ENCODE measurements at places on chromosomes 1 and 21.

DNA sequence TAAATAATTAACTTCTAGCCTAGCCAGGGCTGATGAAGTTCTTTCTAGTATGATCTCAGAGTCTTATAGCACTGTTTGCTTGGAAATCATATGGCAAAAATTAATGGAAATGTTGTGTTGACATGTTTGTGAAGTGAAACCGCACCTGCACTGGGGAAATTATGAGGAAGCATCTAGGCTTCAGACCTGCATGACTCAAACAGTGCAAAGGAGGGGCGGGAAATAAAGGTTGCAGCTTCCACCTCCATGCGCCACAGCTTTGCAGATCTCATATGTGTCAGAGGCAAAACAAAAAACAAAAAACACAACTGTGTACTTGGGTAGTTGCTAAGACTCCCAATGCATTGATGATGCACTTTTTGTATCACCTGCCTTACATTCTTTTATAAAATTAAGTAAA is 1080.6 kb downstream of the PLA2G4A start:
- DNase-seq = no peak

- DNase-seq = no peak
Measured at GRCh38 chr1:3785456-3786157, 10.7 kb downstream of the LRRC47 start.

GRCh38 chr1:161843156-161843555 is 77.0 kb downstream of the ATF6 start:
- no peak for DNase-seq

DNA sequence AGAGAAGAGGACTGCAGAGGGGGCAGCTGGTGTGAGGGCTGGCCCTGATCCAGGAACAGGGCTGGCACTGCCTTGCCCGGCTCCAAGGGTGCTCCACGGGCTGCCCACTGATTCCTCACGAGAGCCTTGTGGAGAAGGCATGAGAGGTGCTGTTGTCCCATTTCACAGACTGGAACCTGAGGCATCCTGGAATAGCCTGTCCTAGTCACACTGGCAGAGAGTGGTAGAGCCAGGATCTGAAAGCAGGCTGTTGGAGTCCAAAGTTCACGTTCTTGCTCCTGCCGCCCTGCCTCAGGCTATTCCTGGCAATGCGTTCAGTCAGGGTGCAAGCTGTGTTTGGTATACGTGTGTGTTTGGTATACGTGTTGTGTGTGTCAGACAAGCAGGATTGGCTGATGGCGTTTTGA is 1.8 kb downstream of the RER1 start:
- DNase-seq = no peak

- no peak for DNase-seq
Measured at GRCh38 chr21:33976082-33977016, 60.7 kb upstream of the ATP5PO start.

DNA sequence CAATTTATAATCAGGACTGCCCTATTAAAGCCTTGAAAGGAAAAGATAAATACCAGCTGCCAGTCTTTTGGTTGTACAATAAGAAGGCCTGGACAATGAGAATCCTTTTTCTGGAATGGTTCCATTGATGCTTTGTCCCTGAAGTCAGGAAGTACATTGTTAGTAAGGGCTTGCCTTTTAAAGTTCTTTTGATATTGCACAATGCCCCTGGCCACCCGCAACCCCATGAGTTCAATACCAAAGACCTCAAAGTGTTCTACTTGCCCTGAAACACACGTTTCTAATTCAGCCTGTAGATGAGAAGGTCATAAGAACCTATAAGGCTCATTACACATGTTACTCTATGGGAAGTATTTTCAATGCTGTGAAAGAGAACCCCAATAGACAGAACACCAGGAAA is 112.1 kb downstream of the OLFM3 start:
- no peak for DNase-seq

DNA sequence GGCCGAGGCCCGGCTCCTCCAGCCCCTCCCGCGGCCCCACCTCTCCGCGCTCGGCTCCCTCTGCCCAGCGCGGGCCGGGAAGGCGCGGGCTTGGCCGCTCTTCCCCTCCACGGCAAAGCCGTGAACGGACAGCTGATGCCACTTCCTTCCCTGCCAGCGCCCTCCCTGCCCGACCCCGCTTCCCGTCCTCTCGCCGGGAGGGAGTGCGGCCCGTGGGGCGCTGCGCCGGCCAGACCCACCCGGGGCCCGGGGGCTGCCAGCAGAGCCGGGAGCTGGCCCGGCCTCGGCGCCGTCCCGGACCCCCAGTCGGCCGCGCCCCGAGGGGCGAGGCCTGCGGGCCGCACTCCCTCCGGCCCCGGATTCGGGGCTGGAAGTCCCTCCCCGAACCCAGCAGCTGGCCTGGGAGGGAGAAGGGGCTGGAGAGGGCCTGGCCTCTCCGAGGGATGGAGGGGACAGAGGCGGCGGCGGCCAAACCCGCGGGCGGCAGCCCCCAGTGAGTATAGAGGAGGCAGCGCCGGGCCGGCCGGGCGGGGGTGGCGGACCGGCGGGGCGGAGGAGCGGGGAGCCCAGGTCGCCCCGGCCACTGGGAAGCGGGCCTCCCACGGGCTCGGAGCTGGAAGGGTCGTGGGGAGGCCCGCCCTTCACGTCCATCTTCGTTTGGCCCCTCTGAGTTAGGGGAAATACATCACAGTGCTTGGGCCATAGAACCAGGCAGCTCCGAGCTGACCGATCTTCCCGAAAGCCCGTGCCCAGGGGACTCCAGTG is at the start of gene KIAA1614:
Gene KIAA1614, plus strand, starts transcription at position 97 of the 765 bp plus-strand sequence. Its CDS starts 347 bp downstream, at position 444.
- no peak for DNase-seq

DNA sequence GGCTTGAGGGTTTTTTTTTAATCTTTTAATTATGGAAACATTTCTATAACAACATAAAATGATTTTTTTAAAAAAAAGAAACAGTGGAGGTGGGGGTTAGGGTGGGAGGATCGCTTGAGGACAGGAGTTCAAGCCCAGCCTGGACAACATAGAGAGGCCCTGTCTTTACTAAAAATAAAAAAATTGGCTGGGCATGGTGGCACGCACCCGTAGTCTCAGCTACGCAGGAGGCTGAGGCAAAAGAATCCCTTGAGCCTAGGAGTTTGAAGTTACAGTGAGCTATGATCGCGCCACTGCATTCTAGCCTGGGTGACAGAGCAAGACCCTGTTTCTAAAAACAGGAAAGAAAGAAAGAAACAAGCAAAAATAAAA is 32.2 kb upstream of the RNF11 start:
- no peak for DNase-seq

DNA sequence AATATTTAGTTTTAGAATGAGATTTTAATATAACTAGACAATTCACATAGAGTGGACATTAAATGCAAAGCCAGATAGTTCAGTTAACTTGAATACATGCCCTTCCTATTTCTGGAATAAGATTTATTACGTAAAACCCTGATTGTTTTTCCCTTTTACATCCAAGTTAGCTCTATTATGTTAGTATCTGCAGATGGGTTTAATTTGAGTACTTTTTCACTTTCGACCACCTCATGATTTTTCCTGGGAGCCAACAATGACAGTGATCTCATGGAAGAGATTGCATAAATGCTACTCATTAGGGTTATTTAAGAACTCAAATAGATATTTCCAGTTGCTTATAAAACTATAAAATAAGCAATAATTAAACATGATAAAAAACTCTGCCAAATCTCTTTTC is 199.4 kb upstream of the PTGFR start:
- no peak for DNase-seq

- DNase-seq = no peak
Measured at GRCh38 chr21:37155186-37155585, 82.1 kb downstream of the TTC3 start.

- DNase-seq = no peak
Measured at GRCh38 chr1:109649491-109649914, 6.4 kb upstream of the GSTM4 start.

DNA sequence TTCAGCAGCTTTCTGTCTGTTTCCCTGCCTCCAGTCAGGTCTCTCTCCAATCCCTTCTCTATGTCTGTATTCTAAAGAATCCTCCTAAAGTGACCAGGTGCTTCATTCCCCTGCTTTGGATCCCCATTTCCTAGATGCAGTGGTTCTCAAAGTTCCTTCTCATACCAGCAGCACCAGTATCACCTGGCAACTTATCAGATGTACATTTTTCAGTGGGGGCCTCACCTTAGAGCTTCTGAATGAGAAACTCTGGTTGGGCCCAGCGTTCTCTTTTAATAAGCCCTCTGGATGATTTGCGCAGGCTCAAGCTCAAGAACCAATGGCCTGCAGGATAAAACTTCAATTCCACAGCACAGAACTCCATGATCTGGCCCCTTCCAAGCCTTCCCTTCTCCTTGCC is 25.4 kb upstream of the ARTN start:
- DNase-seq = no peak

DNA sequence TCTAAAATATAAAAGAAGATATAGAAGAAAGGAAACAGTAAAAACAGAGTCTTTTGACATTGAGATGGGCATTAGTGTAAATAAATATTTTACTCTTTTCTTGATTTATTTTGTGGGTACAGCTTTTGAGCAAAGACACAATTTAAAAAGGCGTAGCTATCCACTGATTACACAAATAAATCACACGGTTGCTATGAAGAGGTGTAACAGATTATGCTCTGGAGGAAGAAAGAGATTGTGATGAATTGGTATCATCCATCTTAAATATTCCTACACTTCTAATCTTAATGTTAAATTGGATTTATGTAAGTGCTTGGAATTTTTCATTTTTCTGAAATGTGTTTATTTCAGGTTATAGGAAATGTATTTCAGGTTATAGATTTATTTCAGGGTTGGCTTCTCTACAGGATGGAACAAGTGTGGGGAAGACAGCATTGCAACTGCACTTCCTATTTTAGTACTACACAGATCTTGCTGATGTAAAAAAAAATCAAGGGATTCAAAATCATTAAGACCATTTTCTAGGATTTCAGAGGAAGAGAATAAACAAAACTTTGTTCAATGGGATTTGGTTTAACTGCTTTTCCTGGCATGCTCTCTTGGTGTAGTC is 15.3 kb downstream of the XCL1 start:
- DNase-seq = no peak

DNA sequence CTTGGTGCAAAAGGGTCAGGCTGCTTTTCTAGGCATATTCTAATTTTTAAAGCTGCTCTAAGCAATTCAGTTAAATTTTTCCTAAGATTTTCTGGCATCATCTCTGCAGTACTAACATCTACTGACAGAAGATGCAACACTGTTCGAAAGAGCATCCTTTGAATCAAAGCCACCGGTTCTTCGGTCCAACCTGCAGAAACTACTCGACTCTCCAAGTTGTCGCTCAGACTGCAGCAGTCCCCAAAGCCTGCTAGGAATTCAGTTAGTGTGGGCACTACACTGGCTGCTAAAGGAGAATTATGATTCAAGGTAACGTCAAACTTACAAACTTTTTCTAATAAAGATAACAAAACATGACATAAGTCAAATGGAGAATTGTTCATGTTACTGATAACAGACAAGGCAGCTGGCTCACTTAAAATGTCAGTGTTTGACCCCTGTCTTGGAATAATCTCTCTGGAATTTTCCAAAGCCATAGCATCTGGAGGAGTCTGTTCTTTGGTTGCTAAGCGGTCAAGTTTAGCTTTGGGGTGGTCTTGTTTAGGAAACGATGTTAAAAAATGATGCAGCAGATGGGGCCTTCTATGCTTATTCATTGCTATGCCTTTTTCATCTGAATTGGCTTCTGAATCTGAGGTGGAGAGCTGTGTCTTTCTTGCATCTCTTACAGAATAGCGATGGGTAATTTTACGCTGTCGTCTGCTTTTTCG is 56.9 kb downstream of the LYST start:
- DNase-seq = no peak

DNA sequence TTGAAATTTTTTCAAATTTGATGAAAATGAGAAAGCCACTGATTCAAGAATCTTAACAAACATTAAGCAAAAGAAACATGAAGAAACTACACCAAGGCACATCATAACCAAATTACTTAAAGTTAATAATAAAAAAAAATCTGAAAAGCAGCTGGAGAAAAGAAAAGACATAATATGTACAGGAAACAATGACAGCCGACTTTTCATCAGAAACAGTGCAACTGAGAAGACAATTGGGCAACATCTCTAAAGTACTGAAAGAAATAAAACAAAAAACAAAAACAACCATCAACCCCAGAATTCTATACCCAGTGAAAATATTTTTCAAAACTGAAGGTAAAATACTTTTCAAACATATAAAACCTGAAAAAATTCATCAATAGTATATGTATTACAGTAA is 73.8 kb upstream of the DMRTA2 start:
- no peak for DNase-seq

DNA sequence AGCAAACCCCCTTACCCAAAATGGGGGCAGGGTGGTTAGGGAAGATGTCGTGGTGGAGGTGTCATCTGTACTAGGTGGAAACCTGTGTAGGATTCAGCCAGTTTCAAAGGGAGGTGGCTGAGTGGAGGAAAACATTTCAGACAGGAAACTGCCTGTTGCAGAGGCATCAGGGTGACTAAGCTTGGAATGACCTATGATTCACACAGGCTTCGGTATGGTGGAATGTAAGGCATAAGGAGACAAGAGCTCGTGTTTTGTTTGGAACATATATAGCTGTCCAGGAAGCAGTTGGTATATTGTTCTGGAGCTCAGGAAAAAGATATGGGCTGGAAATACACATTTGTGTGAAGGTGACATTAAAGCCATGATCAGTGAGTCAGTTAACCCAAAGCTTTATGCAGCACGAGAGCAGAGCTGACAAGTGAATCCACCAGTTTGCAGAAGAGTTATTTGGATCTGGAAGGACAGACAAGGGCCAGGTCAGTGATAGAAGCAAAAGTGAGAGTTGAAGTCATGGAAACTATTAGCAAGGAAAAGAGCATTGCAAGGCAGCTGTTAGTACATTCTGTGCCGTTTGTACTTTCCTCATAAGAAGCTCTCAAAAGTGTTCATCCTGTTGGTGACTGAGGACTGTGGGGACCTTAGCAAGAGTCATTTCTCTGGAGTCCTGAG is 12.2 kb downstream of the UTP25 start:
- no peak for DNase-seq

Data from NCI-H1436 (cell line).